ENCODE measurements at places on chromosomes 12 and 14. TPM values are rescaled to one million over a fixed set of nuclear protein-coding genes. Genes with fewer than 3 reads are reported as not detected.

DNA sequence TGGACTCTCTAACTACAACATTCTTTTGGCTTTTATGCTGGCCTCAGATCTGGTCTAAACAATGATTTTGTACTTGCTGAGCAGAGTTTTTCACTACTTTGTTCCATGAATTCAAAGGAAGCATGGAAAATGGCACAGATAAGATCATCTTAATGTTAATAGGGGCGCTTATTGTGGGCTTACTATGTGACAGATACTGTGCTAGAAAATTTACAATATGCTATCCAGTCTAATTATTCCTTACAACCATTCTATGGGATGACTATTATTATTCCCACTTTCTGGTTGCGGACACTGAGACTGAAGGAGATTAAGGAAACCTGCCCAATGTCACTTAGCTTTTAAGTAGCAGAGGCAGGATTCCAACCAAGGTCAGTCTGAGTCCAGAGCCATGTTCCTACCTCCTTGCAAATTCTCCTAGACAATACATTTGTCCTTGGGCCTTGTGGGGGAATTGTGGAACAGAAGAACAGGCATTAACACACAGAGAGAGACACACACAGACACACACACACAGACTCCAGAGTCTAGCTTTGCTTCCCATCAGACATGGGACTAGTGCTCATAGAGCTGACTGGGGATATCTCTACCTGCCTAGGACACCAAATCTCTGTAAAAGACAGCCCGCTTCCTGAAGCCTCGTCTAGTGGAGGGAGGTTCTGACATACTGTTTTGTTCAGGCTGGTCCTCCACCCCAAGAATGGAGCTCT is 107.7 kb downstream of the SLC38A1 start:
- no peak for DNase-seq

DNA sequence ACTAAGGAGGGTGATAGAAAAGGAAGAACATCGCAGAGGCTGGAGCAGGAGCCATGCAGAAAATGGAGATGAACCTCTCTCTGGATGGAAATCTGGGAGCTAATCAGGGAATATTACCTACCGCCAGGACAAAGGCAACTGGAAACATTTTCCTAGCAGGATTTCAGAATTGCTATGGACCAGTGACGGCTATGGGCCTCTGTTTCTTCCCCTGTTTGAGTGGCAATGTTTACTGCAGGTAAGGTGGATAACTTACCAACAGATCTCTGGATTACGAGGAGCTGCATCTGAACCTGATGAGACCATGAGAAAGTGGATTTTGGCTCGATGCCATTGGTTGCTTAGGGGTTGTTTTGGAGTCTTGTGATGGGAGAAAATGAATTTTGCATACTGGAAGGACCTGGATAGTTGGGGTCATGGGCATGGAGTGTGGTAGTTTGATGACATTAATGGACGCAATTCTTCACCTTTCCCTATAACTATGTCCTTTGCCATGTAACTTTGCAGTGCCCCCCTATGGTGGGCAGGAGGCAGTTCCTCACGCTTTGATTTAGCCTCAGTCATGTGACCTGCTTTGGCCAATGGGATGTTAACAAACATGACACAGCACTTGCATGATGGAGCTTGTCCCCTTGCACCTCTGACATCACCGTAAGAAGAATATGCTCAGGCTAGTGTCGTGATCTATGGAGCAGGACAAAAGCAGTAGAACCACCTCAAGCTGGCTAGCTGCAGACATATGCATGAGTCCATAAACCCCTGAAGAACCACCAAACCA is 51.1 kb downstream of the CALM1 start:
- DNase-seq: peak; percentile 44

DNA sequence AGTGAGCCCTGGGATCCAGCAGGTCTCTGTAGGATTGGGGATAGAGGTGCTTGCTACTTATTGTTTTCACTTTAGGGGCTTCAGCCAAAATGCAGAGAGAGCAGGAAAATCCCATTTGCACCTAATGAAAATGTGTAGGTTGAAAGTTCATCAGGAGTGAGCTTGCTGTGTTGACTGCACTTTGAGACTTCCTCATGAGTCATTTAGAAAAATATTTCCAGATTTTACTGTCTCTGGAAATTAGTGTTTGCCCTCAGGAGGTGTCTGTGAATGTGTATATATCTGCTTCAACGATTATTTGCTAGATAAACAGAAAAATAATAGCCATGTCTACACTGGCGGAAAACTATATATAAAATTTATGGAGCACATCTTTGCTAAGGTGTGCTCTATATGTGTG is 159.3 kb downstream of the CAND1 start:
- no peak for DNase-seq

DNA sequence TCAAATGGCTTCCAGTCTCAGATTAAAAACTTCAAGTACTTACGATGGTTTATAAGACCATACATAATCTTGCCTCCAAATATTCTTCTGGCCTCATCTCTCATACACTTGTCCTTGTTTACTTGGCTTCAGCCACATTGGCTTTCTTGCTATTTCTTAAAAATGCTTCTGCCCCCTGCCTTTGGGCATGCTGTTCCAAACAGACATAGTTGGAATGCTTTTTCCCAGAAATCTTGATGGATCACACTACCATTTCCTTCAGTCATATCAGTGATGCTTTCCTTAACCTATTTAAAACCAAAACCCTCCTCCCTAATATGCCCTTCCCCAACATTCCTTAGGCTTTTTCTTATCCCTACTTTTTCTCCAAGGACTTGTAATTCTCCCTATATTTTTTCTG is 74.4 kb upstream of the PAWR start:
- DNase-seq: no peak

The OTX2 gene
- not detected for total RNA-seq

DNA sequence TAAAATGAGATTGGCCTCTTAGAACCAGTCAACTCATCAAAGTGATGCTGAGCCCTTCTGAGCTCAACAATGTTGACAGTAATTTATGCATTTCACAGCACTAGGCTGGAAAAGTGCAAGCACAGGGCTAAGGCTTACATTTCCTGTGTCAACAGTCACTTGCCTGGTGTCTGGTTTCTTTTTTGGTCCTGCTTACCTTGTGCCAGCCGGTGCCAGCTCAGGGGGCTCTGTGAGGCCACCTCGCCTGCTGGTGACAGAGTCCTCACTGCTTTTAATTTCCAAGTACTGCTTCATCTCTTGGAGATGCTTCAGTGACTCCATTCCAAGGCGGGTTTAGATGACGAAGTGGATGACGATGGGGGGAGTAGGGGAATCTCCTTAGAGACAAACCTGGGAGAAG is 53.1 kb upstream of the KCNA1 start:
- no peak for DNase-seq

The SYT1 gene
- total RNA-seq: not detected

Data from natural killer cell treated with Interleukin-12 subunit alpha and Interleukin-12 subunit beta and Interleukin-15 and Interleukin-18, amount 100 ng/mL, for 72 hours (primary cell).